ENCODE measurements at places on chromosomes 7 and 10. TPM values are rescaled to one million over a fixed set of nuclear protein-coding genes. Genes with fewer than 3 reads are reported as not detected.
A peak's percentile ranks its signal among the peaks of the same experiment; 100 is the strongest.

DNA sequence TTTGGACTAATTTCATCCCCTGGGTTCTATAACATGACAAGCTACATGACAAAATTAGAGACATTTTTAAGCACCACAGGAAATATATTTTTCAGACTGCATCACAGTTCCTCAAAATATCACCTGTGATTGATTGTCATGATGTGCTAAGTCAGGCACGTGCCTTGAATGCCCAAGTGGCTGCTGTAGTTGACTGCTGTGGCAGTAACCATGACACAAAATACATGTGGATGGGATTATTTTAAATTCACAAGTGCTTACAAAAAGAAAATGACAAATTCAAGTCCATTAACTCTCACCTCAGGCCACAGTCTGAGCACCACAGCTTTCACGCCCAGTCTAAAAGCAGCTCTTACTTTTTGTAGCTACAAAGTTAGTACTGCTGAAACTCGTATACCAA is 45.5 kb downstream of the TNPO3 start:
- no peak overlapping the region for H3K4me3 ChIP-seq
- H3K36me3 ChIP-seq = no peaks in the 10 kb centered on the region
- DNase-seq = no peak
- no peak overlapping the region for H3K27ac ChIP-seq
- H3K27me3 ChIP-seq = no peaks in the 10 kb centered on the region
- no peaks in the 10 kb centered on the region for H3K4me1 ChIP-seq

DNA sequence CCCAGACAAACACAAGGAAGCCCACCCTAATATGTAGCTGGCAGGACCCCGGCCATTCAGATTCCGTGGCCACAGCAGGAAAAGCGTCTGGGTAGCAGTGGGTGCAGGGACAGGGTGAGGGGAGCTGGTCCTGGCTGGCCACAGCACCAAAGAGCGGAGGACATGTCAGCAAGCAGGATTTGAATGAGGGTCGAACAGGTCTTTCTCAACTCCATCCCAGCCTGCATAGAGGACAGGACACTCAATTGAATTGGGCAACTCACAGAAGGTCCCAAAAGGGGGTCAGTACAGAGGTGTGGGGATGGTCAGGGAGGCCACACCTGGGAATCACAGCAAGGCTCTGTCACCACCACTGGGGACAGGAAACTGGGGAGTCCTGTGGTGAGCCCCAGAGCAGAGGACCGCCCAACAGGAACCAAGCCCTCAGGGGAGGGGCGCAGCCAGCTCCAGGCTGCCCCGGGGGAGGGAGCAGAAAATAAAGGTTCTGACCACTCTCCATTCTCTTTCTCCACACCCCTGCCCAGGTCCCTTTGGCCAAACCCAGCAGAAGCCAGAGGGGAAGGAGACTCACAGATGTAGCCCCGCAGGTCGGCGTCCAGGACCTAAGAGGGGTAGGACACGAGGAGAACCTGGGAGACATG is 108.7 kb upstream of the PPP2R2D start:
- H3K4me1 ChIP-seq = no peaks in the 10 kb centered on the region
- DNase-seq = peak; percentile 47
- H3K36me3 ChIP-seq = no peaks in the 10 kb centered on the region
- no peak overlapping the region for H3K4me3 ChIP-seq

DNA sequence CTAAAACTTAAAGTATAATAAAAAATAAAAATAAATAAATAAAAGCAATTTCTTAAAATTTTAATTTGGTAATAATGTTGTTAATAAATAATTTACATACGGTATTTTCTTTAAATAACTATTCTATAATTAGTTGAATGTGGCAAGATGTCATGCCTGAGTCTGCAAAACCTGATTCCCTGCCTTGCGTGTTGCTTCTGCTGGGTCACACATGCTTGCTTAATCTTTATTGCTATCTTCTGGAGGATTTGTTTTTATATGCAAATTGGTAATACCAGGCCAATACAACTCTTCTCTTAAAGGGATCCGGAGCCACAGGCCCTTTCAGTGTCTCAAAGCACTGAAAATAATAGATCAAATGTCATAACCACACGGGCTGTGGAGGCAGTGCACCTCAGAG is 59.4 kb upstream of the ABCB5 start:
- no peak for DNase-seq
- no peaks in the 10 kb centered on the region for H3K36me3 ChIP-seq
- no peaks in the 10 kb centered on the region for H3K27me3 ChIP-seq
- no peak overlapping the region for H3K4me3 ChIP-seq
- H3K27ac ChIP-seq = no peak overlapping the region

- no peaks in the 10 kb centered on the region for H3K36me3 ChIP-seq
- no peaks in the 10 kb centered on the region for H3K27me3 ChIP-seq
- DNase-seq = no peak
- H3K4me3 ChIP-seq = no peak overlapping the region
Measured at GRCh38 chr7:22934023-22934422, 79.9 kb downstream of the HYCC1 start.

DNA sequence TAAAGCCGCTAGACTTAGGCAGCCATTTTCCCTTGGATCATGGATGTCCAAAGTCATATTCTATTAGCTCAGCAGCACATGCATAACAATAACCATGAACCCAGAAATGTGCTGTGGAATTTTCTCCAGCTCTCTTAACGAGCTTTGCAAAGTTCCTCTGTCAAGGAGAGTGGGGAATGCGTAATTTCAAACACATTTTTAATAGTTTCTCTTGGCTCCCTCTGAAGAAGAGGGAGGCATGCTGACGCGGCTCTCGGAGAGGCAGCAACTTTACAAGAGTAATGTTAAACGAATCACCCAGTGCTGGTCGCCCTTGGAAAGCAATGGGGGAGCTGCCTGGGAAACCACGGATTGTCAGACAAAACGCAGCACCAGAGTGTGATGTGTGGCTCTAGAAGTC is 114.8 kb downstream of the RAB18 start:
- H3K27ac ChIP-seq = no peak overlapping the region
- no peaks in the 10 kb centered on the region for H3K27me3 ChIP-seq
- no peak for DNase-seq
- peaks cover 2% of the 10 kb centered on the region for H3K4me1 ChIP-seq
- no peak overlapping the region for H3K4me3 ChIP-seq

The CRCP gene
- 27.1 TPM for total RNA-seq

The ANXA8 gene
- not detected for total RNA-seq

The GALNT17 gene
- 22.4 TPM for total RNA-seq

The PPP1R3A gene
- not detected for total RNA-seq

The ZNF777 gene
- total RNA-seq = 7.8 TPM

The GIMAP8 gene
- total RNA-seq = 20.0 TPM

All from aorta (tissue), 5 donors.